ENCODE measurements at places on chromosomes 2 and 18.
A peak's percentile ranks its signal among the peaks of the same experiment; 100 is the strongest.

DNA sequence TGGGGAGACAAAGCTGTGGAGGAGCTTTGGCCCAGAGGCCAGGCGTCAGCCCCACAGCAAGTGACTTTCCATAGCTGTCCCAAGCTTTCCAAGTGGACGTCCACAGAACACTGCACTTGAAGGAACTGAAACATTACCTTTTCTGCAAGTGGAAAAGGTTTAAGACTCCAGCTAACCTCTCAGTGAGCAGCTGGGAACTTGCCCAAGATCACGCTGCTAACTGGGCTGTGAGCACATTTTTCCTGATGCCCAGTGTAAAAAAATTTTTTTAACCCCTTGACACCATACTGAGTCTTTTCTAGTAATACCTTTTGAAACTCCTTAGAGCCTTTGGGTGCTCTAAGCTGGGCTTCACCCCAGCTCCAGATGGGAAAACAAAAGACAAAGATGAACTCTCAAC lies 256.7 kb downstream of the HAUS1 start:
- DNase-seq: peak; percentile 61

- no peak for DNase-seq
Observed at GRCh38 chr2:98805412-98806171, 74.7 kb upstream of the MGAT4A start.

DNA sequence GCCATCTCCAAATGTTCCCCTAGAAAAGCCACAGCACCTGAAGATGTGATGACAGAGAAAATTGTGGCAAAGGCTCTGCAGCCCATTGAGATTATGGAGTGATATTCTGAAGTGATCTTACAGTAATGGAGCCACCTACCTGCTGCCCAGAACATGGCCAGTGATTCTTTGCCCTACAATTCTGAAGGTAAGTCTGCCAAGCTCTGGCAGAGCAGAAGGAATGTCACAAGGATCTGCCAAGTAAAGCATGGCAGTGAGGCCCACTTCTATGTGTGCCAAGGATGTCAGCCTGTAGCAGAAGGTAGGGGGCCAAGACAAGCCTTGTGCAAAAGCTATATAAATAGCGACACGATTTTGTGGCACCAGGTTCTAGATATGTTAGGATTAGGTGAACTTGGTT lies 155.1 kb downstream of the RND3 start:
- DNase-seq: no peak

DNA sequence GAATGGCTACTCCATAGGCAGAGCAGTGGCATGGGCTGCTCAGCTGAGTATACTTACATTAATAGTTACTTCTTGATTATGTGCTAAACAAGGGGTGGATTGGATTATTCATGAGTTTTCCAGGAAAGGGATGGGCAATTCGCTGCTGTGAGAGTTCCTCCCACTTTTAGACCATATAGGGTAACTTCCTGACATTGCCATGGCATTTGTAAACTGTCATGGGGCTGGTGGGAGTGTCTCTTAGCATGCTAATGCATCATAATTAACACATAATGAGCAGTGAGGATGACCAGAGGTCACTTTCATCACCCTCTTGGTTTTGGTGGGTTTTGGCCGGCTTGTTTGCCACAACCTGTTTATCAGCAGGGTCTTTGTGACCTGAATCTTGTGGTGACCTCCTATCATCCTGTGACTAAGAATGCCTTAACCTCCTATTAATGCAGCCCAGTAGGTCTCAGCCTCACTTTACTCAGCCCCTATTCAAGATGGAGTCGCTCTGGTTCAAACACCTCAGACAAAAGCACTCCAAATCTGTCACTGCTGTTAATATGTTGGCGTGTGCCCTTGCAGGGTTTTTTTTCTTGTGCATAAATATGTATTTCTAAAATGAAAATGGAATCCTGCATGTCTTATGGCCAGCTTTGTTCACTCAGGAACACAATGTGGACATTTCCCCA lies 56.0 kb downstream of the CYBRD1 start:
- no peak for DNase-seq

- no peak for DNase-seq
Observed at GRCh38 chr2:232085826-232086425, 124.4 kb downstream of the DIS3L2 start.

GRCh38 chr2:124538549-124538948 lies 513.5 kb downstream of the CNTNAP5 start:
- DNase-seq: no peak

- DNase-seq: no peak
Observed at GRCh38 chr2:159010963-159011362, 42.5 kb downstream of the TANC1 start.

GRCh38 chr2:231332388-231332787 lies 63.1 kb upstream of the B3GNT7 start:
- no peak for DNase-seq

DNA sequence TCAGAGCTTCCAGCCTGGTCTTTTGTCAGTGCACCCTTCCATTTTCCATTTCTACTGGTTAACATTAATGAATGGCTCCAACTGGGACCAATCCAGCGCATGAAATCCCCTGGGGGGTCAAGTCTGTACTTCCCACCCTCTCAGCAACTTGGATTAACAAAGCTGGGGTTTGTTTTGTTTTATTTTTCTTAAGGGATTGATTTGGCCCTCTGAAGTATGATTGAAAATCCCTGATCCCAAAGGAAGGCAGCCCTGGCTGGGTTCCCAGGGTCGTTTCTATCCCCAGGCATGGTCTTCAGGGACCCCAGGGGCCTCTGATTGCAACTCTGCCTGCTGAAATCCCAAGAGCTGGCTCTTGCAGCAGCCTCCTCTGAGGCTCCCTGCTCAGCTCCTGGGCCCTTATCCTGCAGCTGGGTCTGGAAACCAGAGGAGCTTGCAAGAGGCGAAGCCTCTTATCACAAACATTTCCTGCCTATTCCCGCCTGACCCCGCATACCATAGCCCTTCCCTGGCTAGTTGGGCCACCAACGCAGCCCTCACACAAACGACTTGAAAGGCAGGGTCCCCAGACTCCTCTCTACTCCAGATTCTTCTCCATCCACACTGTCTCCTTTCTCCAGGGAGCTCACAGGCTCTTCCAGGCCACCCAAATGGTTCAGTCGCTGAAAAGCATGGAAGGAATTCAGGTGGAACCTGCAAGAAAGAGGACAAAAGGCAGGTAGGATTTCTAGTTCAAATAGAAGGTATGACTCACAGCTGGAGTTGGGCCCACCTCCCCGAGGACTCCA lies 109.7 kb upstream of the PKDCC start:
- peak; percentile 62 for DNase-seq

DNA sequence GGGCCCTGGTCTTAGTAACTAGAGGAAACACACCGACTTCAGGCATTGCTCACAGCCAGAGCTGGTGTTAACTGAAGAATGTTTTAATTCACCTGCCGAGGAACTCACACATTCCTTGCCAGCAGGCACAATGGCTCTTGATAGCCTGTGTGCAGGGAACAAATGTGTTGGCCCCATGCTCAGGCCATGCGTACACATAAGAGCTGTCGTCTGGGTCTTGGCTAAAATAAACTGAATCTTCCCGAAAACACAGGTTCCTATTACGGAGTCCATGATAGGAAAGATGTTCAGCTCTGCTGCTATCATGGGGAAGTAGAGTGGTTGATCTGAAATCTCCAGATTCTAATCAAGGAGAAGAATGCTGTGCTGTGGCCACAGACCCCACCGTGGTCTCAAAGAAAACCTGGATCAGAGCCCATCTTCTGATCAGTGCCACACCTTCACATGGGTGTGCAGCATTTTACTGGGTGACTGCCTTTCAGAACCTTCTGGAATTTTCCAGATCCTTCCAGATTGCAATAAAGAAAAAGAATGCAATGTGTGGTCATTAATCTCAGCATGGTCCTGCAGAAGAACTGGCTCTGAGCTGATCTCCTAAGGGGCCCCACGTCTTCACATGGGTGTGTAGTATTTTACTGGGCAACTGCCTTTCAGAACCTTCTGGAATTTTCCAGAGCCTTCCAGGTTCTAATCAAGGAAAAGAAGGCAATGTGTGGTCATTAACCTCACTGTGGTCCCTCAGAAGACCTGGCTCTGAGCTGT lies 17.2 kb downstream of the MBP start:
- no peak for DNase-seq

- no peak for DNase-seq
Observed at GRCh38 chr2:2834105-2834504, 503.0 kb upstream of the MYT1L start.

- DNase-seq: no peak
Observed at GRCh38 chr2:237471438-237472186, 15.4 kb upstream of the MLPH start.

DNA sequence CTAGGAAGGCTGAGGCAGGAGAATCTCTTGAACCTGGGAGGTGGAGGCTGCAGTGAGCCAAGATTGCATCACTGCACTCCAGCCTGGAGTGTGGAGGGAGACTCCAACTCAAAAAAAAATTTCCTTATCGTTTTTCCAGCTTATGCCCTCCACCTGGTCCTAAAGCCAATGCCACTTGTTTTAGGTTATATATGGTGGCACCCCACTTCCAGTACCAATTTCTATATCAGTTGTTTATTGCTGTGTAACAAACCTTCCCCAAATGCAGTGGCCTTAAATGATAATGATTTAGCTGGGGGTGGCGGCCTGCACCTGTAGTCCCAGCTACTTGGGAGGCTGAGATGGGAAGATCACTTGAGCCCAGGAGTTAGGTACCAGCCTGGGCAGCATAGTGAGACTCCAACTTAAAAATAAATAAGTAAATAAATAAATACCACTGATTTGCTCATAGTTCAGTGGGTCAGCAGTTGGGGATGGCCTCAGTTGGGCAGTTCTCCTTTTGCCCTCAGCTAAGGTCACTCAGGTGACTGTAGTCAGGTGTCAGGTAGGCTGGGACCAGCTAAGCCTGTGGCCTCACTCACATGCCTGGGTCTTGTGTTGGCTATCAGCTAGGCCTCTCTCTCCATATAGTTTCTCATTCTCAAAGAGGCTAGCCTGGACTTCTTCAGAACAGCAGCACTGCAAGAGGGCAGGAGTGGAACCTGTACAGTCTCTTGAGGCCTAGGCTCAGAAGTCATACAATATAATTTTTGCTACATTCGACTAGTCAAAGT lies 113.7 kb upstream of the GATA6 start:
- no peak for DNase-seq

GRCh38 chr2:25619185-25619584 lies 54.2 kb downstream of the DTNB start:
- no peak for DNase-seq

- no peak for DNase-seq
Observed at GRCh38 chr18:50973367-50974126, 5.7 kb downstream of the ELAC1 start.

- no peak for DNase-seq
Observed at GRCh38 chr2:48574353-48575287, 43.0 kb upstream of the GTF2A1L start.

- no peak for DNase-seq
Observed at GRCh38 chr2:195645413-195645812, 11.6 kb upstream of the SLC39A10 start.

- DNase-seq: no peak
Observed at GRCh38 chr2:174842496-174842895, 78.2 kb upstream of the CHRNA1 start.

DNA sequence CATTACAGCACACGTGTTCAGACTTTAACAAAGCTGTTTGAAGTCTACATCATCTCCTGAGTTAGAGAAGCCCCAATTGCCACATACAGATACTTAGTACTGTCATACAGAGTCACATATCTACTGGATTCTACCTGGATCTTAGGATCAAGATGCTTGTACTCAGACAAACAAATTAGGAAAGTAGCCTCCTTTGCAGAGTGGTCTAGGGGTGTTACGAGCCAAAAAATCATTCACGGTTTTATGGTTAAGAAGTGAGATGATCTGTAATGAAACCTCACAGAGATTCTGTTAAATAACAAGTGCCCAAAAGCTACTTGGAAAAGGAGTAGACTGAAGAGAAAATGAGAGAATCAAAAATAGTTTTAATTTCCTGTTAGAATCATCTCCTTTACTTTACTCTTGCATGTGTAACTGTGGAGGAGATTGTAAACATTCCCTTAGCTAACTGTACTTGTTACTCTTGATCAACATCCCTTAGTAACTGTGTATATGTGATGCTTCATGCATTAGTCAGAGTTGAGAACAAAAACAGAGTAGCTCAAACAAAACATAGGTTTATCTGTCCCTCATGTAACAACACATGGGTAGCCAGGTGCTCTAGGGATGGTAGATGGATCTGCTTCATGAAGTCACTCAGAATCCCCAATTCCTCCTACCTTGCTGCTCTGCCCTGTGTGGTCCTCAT lies 16.4 kb upstream of the IL1RL1 start:
- no peak for DNase-seq

DNA sequence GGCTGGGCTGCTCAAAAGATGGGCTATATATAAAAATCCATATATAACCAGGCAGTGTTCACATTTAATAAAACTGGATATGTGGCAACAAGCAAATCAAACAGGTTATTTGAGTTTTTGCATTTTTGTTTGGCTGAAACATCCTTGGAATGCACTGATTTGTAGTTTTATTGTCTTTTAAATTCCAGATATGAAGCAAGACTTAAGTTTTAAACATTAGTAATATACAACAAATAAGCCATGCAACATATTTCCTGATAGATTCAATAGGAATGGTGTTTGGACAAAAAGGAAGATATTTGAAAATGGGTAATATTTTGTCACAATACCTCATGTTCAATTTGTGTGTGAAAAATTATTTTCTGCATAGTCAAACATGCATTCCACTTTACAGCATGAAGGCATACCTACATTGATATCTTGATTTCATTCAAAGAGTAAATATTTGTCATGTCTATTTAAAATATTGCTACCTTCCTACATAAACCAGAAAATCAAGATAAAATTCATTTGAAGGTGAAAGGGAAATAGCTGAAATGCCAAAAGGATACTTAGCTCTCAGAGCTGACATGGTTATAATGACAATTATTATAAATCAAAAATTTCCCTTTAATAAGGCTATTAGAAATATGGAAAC lies 132.3 kb upstream of the NETO1 start:
- DNase-seq: no peak

GRCh38 chr2:62569907-62570841 lies 64.2 kb upstream of the TMEM17 start:
- DNase-seq: no peak

- DNase-seq: no peak
Observed at GRCh38 chr2:192201116-192201515, 6.4 kb upstream of the TMEFF2 start.
